PC-3 (cell line): ENCODE measurements at places on chromosomes 6 and 20. TPM values are rescaled to one million over a fixed set of nuclear protein-coding genes. Genes with fewer than 3 reads are reported as not detected.

CSNK2B gene
- total RNA-seq = 227 and 267 TPM in 2 replicates

GRCh38 chr6:77143659-77144447 is 319.4 kb downstream of the HTR1B start:
- no peaks in the 10 kb centered on the region for H3K4me1 ChIP-seq
- H3K4me3 ChIP-seq = no peak overlapping the region
- H3K27ac ChIP-seq = no peak overlapping the region
- H3K27me3 ChIP-seq = no peaks in the 10 kb centered on the region
- no peaks in the 10 kb centered on the region for H3K36me3 ChIP-seq

DNA sequence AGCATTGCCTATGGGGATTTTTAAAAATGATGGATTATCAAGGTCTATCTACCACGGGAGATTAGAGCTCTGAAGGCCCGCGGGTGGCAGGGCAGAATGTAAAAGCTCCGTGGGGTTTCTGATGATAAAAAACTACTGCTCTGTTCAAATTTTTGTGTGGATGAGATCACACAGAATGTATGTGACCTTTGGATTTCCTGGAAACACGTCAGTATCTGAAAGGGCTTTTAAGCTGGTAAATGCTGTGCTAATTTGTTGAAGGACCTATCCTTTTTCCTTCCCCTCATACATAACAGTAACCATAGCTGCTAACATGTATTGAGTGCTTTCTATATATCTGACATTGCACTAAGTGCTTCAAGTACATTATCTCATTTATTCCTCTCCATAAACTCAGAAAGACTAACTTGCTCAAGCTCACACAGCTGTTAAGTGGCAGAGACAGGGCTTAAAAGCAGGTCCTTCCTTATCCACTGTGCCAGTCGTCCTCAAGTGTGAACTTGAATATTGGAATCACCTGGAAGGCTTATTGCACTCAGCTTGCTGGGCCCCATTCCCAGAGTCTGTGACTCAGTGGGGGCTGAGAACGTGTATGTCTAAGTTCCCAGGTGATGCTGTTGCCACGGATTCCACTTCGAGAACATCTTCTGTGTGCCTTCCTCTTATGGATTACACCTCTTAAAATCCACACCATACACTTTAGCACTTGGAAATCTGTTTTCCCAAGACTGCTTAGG is 1.9 kb upstream of the TMEM242 start:
- no peaks in the 10 kb centered on the region; the same call in 1 of the 2 replicates for H3K36me3 ChIP-seq
- no peak overlapping the region for H3K4me3 ChIP-seq
- H3K4me1 ChIP-seq = peaks cover 28% of the 10 kb centered on the region
- H3K27me3 ChIP-seq = no peaks in the 10 kb centered on the region
- DNase-seq = no peak

GRCh38 chr6:157456524-157456829 is 75.5 kb downstream of the ZDHHC14 start:
- DNase-seq = no peak
- H3K27me3 ChIP-seq = no peaks in the 10 kb centered on the region
- H3K36me3 ChIP-seq = no peaks in the 10 kb centered on the region
- no peak overlapping the region for H3K27ac ChIP-seq
- no peaks in the 10 kb centered on the region for H3K4me1 ChIP-seq

GRCh38 chr6:119533603-119534279 is 184.2 kb upstream of the MAN1A1 start:
- peak overlapping the region; percentile 58 for H3K27ac ChIP-seq
- peaks cover 20% of the 10 kb centered on the region for H3K4me1 ChIP-seq
- no peak overlapping the region for H3K4me3 ChIP-seq
- H3K36me3 ChIP-seq = no peaks in the 10 kb centered on the region

DNA sequence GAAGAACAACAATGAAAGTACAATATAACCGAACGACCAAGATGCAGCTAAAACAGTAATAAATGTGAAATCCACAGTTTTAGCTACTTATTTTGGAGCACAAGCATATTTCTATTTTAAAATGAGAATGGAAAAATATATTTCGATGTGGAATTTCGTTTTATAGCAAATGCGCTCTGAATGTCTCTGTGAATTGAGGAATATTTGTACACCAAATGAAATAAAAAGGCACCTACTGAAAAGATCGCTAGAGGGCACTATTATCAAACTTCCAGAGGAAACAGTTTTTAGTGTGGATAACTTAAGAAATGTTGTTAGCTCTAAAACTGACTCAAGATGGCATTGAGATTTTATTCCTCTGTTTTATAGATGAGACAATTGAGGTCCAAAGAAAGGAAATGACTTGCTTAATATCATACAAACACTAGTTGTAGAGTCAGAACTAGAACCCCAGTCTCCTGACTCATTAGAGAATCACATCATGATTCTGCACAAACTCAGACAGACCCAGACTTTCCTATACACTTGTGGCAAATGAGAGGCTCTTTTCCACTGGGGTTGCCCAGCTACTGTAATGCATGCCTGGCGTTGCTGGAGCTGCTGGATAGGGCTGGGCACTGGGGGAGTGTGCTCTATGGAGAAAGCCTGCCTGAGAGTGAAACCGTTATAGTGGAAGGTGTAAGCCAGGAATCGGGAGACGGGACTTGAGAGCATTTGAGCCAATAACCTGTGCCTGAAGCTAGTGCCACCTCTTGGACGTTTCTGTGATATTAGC is 51.9 kb downstream of the GCLC start:
- no peak overlapping the region for H3K27ac ChIP-seq
- H3K4me1 ChIP-seq = peaks cover 33% of the 10 kb centered on the region
- H3K4me3 ChIP-seq = peak overlapping the region; percentile 69

ARFGAP1 gene
- 75.6 and 92.0 TPM in 2 replicates for total RNA-seq

FBXO5 gene
- 11.5 and 16.8 TPM in 2 replicates for total RNA-seq

- no peaks in the 10 kb centered on the region for H3K36me3 ChIP-seq
- H3K27ac ChIP-seq = no peak overlapping the region
- peaks cover 55% of the 10 kb centered on the region for H3K27me3 ChIP-seq
- no peaks in the 10 kb centered on the region for H3K4me1 ChIP-seq
Measured at GRCh38 chr6:159193923-159194322, 24.7 kb downstream of the FNDC1 start.

DNA sequence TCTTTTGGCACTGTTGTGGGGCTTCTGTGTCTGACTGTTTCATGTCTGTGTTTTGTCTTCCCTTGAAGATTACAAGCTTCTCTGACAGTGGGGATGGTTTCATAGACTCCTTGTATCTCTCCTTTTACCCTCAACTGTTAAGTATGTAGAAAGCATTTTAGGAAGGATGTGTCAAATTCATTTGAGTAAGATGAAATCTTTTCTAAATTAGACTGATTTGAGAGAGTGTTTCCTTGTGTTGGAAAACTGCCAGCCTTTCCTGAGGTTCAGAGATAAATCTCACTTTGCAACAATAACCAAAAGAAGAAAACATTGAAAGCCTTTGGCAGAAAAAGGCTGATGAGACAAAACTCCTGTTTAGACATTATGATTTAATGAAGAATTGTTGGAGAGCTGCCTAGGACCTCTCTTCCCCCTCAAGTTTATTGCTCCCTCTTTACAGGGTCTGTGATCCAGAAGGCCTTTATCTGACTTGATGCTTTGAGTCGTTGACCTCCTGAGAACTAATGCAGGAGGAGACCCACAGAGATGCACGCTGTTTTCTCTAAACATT is 68.3 kb downstream of the ANKS1A start:
- no peaks in the 10 kb centered on the region for H3K27me3 ChIP-seq
- H3K36me3 ChIP-seq = no peaks in the 10 kb centered on the region; the same call in 1 of the 2 replicates
- no peak for DNase-seq
- no peak overlapping the region for H3K27ac ChIP-seq

POM121L2 gene
- total RNA-seq = not detected in 2 replicates

DNA sequence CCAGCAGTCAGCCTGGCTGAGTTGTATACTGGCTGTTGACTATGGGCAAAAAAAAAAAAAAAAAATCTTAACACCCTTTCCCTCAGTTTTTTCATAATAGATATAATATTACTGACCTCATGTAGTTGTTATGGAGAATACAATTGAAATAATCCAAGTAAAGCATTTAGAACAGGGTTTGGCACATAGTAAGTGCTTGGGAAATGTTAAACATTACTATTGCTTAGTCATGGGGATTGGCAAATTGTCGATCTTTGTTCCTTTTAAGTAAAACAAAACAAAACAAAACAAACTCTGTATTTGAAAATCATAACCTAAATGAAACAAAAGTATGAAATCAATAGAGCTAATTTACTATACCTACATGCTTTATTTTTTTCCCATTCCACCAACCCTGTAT is 458.4 kb downstream of the GRIK2 start:
- no peaks in the 10 kb centered on the region for H3K4me1 ChIP-seq
- no peak overlapping the region for H3K27ac ChIP-seq
- DNase-seq = peak; percentile 3
- no peak overlapping the region for H3K4me3 ChIP-seq

RAET1L gene
- total RNA-seq = 1.1 and 3.6 TPM in 2 replicates

DNA sequence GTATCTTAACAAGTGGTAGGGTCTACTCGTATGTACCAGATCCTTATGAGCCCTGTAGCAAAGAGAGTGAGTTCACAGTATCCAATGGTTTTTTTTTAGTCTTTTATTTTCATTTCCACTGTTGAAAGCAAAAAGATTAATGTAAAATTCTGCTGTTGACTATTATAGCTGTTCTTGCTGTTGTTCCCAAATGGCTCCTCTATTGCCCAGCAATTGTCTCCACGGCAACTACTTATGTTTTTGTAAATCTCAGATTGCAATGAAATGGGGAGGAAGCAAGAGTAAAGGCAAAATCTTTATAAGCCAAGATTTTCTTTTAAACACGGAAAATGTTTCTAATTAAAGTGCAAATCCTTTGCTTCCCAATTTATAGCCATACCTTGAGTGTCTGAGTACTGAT is 406.1 kb downstream of the EPM2A start:
- no peak for DNase-seq
- H3K27me3 ChIP-seq = no peaks in the 10 kb centered on the region

LY6G6F gene
- not detected in 2 replicates for total RNA-seq

DNA sequence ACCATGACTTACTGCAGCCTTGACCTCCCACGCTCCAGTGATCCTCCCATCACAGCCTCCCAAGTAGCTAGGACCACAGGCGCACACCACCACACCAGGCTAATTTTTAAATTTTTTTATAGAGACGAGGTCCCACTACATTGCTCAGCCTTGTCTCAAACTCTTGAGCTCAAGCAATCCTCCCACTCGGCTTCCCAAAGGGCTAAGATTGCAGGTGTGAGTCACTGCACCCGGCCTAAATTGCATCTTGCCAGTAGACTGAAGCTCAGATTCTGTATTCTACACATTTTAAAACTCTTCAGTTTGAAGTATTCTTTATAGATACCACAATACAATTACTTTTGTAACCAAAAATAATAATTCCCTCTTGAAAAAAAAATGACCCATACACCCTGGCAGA is 11.4 kb downstream of the NUDT3 start:
- no peak for DNase-seq
- no peak overlapping the region for H3K27ac ChIP-seq
- no peaks in the 10 kb centered on the region for H3K4me1 ChIP-seq
- no peak overlapping the region for H3K4me3 ChIP-seq
- no peaks in the 10 kb centered on the region for H3K27me3 ChIP-seq

DNA sequence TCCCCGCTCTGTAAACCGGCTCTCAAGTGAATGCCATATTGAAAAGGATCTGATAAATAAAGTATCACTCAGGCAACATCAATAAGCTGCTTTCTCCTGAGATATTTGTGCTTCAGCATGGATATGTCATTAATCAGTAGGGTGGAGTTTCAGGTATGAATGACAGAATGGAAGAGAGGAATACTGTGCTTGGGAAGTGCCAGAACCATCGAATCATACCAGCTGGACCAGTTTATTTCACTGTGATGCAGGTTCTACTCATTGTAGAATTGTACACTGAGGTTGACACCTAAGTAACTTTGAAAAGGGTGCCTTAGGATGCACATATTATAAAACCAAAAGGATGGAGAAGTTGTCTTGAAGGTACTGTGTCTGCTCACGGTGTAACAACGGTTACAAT is 17.9 kb upstream of the TBC1D7 start:
- no peak overlapping the region for H3K27ac ChIP-seq
- no peaks in the 10 kb centered on the region for H3K27me3 ChIP-seq
- H3K4me1 ChIP-seq = no peaks in the 10 kb centered on the region
- H3K4me3 ChIP-seq = no peak overlapping the region

HSD17B8 gene
- total RNA-seq = 4.2 and 6.2 TPM in 2 replicates

TFAP2D gene
- not detected in 2 replicates for total RNA-seq

PEX7 gene
- 6.6 and 9.9 TPM in 2 replicates for total RNA-seq

- DNase-seq = no peak
- H3K27ac ChIP-seq = no peak overlapping the region
- no peaks in the 10 kb centered on the region for H3K27me3 ChIP-seq
- H3K4me3 ChIP-seq = no peak overlapping the region
- H3K36me3 ChIP-seq = no peaks in the 10 kb centered on the region
- H3K4me1 ChIP-seq = no peaks in the 10 kb centered on the region
Measured at GRCh38 chr6:76814496-76815458, 648.5 kb downstream of the HTR1B start.

DNA sequence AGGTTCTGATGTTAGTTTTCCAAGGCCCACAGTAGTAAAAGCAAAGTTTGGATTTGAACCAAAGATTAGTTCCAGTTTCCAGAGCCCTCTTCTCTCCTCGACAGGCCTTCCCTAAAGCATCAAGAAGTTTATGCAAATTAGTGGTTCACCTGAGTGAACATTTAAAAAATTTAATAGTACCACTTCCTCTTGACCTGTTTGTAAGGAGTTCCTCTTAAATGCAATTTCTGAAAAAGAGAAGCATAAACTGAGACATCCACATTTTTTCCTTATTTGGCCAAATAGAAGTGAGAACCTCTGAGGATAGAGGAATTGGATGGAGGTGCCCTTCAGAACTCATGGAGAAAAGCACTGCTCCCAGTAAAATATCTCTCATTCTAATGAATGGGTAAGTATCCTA is 1.2 kb upstream of the DSE start:
- H3K4me1 ChIP-seq = no peaks in the 10 kb centered on the region
- DNase-seq = no peak
- no peak overlapping the region for H3K27ac ChIP-seq

DNA sequence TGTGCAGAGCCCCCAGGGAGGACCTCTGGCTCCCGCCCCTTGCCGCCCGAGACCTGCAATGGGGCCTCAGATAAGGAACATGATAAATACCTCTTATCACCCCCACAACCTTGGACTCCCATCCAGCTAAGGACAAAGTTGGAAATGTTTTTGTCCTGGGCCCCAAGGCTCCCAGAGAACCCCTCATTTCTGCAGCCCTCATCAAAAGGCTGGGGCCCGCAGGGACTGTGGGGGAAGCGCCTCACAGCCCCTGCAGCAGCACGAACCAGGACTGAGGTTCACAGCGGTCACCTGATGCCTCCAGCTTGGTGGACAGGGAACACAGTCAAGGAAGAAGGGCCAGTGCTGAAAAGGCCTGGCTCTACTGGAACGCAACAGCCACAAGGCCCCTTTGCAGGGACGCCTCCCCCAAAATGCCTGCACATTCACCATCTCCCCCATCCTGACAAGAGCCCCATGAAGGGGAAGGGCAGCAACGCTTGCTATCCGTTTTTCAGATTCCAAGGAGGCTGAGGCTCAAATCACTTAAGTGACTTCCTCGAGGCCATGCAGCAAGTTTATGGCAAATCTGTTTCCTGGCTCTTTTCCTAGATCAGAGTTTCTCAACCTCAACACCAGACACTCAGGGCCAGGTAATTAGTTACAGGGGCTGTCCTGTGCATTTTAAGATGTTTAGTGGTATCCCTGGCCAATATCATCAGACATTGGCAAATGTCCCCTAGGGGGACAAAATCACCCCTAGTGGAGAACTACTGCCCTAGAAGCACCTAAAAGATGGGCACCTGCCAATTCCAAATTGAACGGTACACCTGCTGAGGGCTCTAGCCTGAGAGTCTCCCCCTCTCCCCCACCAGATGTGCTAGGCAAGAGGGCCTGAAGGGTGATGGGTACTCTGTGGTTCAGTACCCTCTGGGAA is 10.6 kb downstream of the TFEB start:
- no peaks in the 10 kb centered on the region for H3K27me3 ChIP-seq
- no peak overlapping the region for H3K4me3 ChIP-seq
